Keratinocyte (primary cell): ENCODE measurements at places on chromosomes 2 and 18.
A peak's percentile ranks its signal among the peaks of the same experiment; 100 is the strongest.

DNA sequence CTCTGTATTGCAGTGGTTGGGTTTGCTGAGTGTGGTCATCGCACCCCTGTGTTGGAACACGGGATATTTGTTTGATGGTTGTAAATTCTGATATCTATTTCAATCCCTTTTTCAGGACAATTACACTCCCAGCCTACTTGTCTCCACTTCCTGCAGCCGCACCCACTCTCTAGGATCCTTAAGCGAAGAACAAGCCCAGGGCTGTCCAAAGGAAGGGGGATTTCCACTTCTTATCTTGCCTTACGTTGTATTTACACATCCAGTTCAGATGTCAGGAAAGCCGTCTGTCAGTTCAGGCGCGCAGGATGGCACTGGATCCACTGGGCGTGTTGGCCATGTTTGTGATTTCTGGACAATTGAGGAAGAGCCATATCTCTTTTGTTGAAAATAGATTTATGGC is 834.5 kb upstream of the SALL3 start:
- no peak for DNase-seq

GRCh38 chr2:96760036-96760985 is at the start of gene CNNM4:
Gene CNNM4 (plus strand): TSS chr2:96760902. CDS start chr2:96761000, 98 bp downstream.
- DNase-seq, result no peak

GRCh38 chr18:65279668-65280305 is 471.0 kb upstream of the CDH7 start:
- no peak for DNase-seq

DNA sequence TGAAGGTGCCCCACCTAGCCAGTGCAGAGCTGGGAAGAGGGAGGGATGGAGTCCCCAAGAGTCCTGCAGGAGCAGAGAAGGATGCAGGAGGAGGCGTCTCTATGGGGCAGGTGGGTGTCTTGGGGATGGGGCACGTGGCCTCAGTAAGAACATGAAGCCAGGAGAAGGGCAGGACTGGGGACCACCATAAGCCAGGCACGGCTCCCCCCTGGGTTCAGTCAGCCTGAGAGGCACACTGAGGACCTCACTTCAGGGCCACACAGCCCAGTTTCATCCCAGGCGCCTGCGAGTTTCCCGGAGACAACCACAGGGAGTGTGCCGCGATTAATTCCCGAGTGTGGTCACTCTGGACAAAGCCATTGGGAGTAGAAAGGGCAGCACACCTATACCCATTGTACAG is 120.3 kb downstream of the GYPC start:
- no peak for DNase-seq

DNA sequence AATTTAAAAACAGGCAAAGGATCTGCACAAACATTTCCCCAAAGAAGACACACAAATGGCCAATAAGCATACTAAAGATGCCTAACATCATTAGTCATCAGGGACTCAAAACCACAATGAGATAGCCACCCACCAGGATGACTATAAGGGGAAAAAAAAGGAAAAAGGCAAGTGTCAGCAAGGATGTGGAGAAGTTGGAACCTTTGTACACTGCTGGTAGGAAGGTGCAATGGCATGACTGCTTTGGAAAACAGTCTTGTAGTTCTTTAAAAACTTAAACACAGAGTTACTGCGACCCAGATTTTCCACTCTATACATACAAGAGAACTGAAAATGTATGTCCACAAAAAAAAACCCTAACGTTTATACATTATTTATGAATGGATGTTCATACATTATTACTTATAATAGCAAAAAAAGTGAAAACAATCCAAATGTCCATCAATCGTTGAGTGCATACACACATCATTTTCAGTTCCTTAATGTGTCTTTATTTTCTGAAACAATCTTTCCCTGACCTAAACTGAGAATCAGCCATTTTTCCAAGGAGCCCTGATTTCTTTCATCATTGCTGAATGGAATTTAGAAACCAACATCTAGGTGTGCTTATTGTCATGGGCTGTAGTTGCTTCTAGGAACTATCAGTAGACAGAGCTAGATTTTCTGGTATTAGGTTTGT is 64.7 kb upstream of the TLK1 start:
- peak; percentile 65 for DNase-seq
